AG04449 (cell line): ENCODE measurements at places on chromosomes 1 and 21.

GRCh38 chr1:178052650-178053461, 41.0 kb upstream of the RASAL2 start:
- no peak for DNase-seq

DNA sequence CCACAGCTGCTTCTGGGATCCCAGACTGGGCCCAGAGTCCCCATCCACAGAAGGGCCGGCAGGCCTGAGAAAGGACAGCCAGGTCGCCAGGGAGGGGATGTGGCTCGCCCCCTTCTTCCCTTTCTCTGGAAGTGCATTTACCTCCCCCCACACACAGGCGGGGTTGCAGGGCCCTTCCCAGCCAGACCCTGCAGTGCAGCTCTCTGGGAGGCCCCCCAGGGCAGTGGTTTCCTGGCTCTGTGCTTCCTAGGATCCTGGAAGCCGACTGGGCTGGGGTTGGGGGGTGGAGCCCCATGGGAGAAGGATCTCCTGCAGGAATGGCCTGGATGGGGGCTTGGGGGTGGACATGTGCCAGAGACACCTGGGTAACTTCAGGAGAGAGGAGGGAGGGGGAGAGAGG, 4.2 kb upstream of the COL6A1 start:
- no peak for DNase-seq

GRCh38 chr1:94303005-94303404, 65.6 kb upstream of the ARHGAP29 start:
- DNase-seq, result no peak

- DNase-seq, result no peak
These were observed 48.3 kb downstream of the SIM2 start for GRCh38 chr21:36747041-36747814.

GRCh38 chr1:61348025-61348665, 265.8 kb downstream of the NFIA start:
- DNase-seq, result no peak

- DNase-seq, result no peak
These were observed 209.4 kb downstream of the PTPRC start for GRCh38 chr1:198848206-198848605.

GRCh38 chr21:15240848-15241247, 176.0 kb upstream of the NRIP1 start:
- no peak for DNase-seq

GRCh38 chr1:221878134-221878533, 136.2 kb upstream of the DUSP10 start:
- DNase-seq, result no peak

DNA sequence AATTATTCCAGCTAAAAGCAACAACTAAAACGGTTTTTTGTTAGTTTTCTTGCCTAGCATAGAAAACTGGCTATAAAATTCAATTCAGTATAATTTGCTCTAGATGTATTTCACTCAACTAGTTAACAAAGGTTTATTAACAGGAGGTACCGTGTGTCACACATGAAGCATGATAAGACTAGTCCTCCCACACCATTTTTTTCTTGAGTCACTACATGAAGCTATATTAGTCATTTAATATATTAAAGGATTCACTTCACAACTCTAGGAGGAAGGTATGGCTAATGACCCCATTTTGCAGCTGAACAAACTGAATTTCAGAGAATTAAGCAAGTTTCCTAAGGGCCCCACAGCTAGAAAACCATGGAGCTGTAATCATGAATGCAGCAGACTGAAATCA, 307.8 kb upstream of the USP25 start:
- DNase-seq, result no peak

GRCh38 chr1:47703156-47703825, 265.4 kb downstream of the FOXD2 start:
- DNase-seq, result no peak

GRCh38 chr1:918353-918752, 5.4 kb upstream of the SAMD11 start:
- DNase-seq, result no peak

- DNase-seq, result no peak
These were observed 327.1 kb downstream of the PRDM2 start for GRCh38 chr1:14027099-14027498.

DNA sequence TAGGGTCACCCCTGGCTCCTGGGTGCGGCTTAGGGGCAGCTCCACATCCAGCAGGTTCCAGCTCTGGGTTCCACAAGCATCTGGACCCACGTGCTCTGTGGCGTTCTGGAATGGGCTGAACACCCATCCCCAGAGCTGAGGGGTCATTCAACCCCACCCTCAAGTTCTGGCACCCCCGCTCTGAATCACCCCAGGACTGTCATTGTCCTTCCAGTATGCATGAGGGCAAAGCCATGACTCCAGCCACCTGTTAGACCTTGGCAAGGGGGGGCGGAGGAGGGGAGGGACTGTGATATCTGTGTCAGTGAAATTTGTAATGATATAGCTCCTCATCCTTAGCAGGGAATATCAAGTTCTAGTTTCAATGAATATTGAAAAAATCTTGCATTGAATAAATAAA, 12.3 kb downstream of the INSRR start:
- no peak for DNase-seq

- DNase-seq, result no peak
These were observed 95.6 kb upstream of the GPR52 start for GRCh38 chr1:174352117-174352516.

DNA sequence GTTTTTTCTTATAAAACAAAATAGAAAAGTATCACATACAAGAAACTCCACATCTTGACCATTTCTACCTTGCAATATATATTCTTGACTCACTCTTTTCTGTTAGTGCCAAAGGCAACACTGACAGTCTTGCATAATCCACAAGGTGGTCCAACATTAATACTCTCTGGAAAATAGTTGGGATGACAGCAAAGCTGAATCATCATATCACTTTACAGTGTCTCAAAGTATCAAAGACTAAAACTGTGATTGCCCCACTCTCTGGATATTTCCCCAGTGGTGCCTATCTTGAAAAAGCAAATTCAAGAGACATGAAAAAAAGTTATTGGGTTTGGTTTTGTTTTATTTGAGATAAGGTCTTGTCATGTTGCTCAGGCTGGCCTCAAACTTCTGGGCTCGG, 14.6 kb upstream of the TGFBR3 start:
- DNase-seq, result peak; percentile 77
